Effector memory CD4-positive, alpha-beta T cell (primary cell): ENCODE measurements at places on chromosomes 2 and 18.

- no peak for DNase-seq
Measured at GRCh38 chr2:235421618-235422017, 72.2 kb upstream of the AGAP1 start.

DNA sequence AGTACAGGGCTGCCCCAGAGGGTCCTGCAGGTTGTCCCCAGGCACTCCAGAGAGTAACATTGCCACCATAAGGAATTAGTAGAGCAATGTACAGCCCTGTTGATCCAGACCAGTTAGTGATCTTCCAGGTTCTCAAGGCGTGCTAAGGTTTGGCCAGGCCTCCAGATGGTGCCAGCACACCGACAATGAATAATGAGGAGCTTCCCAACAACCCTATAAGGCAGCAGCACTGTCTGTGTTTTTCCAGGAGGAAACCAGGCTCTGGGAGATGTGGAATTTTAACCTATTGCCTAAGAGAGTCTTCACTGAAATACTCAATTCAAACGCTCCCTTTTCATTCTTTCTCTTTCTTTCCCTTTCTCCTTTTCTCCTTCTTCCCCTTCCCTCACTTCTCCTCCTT, 122.1 kb downstream of the MGAT5 start:
- no peak for DNase-seq

- DNase-seq = no peak
Measured at GRCh38 chr2:3479430-3480320, 39.7 kb downstream of the ADI1 start.

GRCh38 chr2:142734770-142735169, 142.7 kb upstream of the KYNU start:
- no peak for DNase-seq

DNA sequence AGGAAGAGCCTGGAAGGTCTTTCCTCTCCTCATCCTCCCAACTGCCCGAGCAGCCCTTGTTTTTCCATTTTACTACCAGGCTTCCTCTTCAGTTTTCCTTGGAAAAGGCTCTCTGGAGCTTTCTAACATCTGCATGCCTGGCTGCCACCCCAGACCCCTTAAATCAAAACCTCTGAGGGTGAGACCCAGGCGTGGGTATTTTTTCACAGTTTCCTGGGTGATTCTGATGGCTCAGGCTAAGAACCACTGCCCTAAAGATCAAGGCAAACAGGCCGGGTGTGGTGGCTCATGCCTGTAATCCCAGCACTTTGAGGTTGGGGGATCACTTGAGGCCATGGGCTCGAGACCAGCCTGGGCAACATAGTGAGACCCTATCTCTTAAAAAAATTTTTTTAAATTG, 35.4 kb downstream of the EMILIN2 start:
- no peak for DNase-seq

DNA sequence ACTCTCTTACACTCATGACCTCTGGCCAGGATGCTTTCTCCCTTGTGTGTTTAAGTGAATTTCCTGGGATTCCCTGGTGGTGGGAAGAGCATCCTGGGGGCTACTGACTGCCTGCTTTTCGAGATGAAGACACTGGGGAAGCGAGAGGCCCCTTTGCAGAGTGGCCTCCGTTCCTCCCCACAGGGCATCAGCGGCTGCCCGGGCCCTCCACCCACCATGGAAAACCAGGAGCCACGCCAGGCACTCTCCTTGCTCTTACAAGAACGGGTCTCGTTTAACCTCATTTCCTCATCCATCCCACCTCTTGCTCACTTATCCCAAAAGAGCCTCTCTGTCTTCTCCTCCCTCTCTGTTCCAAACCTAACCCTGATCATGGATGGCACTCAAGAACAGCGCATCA, 17.8 kb downstream of the CHST10 start:
- no peak for DNase-seq

DNA sequence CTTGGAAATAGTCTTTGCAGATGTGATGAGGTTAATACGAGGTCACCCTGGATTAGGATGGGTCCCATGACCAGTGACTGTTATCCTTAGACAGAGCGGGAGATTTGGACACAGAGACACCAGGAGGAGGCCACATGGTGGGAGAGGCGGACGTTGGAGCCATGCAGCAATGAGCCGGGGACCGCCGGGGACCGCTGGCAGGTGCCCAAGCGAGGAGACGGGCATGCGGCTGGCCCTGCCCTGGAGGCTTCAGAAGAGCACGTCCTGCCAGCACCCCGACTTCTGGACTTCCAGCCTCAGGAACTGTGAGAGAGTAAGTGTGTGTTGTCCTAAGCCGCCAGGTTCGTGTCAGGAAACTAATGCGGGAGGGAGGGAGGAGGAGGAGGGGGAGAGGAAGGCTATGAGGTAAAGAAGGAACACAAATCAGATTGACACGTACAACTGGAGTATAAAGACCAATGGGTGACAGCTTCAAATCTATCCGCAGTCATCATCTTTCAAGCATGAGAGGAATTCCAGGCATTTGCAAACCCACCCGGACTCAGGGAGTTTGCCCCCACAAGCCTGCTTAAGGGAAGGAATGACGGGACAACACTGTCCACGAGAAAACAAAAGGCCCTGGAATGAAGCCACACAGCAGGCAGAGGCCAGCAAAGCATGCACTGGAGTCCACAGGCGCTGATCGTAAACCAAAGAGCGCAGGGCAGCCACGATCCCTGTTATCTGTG, 11.6 kb upstream of the BOK start:
- no peak for DNase-seq

GRCh38 chr18:12520442-12520992, 112.8 kb downstream of the PRELID3A start:
- DNase-seq = no peak

DNA sequence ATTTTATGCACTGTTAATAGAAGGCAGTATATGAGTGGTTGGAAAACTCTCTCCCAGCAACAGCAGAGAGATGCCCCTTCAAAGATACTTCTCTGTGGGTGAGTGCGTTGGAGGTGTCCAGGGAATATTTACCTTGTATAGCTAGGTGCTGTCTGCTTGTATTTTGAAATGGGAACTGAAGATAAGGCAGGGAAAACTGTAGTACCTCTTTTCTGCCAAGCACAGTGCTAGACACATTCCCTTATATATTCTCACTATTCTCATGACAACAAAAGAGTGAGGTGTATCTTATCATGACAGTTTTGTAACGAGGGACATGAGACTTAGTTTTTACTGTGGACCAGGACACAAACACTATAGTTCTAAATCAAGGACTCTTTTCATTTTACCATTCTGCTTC, 2.1 kb downstream of the TTC39C start:
- no peak for DNase-seq

DNA sequence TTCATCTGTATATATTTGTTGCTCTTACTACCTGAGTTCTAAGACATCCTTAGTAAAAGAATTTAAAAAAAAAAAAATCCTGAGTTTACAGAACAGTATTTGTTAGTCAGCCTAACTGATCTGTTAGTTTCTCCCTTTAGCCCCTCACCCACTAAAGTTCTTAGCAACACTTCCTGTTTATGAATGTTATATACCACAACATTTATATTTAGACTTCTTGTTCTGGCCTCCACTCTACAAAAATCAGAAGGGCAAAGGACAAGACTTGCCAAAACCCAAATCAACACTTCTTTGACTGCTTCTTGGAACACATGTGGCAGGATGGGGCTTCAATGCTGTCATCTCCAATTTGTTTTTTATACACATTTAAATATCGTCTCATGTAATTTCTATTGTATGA, 71.1 kb downstream of the MGAT5 start:
- no peak for DNase-seq

- DNase-seq = no peak
Measured at GRCh38 chr2:238369591-238370040, 49.3 kb downstream of the TRAF3IP1 start.

DNA sequence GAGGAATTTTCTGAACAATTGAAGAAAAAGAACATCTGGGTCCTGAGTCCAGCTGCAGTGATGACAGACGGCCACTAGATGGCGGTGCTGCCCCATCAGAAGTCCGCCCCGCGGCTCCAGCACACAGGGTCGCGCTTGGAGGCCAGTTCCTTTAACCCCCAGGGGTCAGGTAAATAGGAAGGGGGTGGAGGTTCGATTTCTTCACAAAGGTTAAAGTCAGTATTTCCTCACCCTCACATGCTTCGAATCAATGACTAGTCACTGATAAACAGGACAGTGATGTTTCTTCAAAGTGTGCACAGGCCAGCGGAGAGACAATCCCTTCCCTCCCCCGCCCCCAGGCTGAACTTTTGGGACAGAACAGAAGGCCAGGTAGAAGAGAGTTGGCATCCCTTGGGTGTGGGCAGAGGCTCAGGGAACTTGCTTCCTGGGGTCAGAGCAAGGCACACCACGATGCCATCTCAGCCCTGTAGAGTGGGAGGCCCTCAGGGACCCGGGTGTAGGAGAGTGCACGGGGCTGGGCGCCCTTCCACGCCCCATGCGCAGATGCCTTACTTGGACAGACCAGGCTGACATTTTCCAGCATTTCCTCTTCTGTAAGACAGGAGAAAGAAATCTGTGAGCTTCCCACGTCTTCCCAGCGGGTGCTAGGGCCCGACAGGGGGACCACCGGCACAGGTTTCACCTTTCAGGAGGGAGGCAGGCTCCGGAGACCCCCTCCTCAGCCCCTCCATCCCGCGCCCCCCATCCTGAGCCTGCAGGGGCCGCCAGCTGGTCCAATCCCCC, 722 bp downstream of the APOB start:
- peak; percentile 24 for DNase-seq

DNA sequence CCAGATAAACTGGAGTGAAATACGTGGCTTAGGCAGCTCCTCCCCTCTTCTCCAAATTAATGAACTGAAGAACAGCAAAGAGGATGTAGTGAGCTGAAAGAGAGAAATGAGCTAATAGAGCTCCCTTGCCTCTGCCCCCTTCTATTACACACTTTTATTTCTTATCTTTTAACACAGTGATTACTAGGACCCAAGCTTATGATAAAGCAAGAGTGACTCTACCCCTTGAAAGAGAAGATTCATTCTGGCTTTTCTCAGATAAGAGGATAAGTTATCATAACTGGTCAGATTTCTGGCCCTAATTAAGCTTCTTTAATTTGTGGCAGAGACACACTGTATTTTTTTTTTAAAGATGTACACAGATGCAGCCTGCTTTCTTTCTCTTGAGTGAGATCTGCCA, 102.2 kb downstream of the MSTN start:
- no peak for DNase-seq

GRCh38 chr2:109348671-109349502, 219.9 kb downstream of the SH3RF3 start:
- no peak for DNase-seq

- no peak for DNase-seq
Measured at GRCh38 chr2:71223767-71224333, 3.1 kb downstream of the PAIP2B start.

DNA sequence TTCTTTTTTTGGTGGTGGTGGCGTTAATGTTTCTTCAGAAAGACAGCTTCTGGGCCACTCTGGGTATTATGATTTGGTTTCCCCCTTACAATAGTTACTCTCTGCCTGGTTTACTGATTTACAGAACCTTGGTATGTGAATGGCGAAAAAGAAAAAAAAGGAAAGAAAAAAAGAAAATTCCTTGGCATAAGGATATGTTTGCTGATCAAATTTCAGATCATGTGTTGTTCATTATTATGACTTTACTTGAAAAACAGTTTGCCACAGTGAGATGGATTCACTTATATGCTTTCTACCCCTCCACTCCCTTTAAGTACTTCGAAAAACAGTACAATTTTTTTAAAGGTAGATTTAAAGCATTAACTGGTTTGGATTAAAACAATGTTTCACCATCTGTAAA, 21.0 kb downstream of the BCL11A start:
- DNase-seq = no peak

GRCh38 chr2:218275371-218276072, 5.2 kb downstream of the PNKD start:
- DNase-seq = no peak

DNA sequence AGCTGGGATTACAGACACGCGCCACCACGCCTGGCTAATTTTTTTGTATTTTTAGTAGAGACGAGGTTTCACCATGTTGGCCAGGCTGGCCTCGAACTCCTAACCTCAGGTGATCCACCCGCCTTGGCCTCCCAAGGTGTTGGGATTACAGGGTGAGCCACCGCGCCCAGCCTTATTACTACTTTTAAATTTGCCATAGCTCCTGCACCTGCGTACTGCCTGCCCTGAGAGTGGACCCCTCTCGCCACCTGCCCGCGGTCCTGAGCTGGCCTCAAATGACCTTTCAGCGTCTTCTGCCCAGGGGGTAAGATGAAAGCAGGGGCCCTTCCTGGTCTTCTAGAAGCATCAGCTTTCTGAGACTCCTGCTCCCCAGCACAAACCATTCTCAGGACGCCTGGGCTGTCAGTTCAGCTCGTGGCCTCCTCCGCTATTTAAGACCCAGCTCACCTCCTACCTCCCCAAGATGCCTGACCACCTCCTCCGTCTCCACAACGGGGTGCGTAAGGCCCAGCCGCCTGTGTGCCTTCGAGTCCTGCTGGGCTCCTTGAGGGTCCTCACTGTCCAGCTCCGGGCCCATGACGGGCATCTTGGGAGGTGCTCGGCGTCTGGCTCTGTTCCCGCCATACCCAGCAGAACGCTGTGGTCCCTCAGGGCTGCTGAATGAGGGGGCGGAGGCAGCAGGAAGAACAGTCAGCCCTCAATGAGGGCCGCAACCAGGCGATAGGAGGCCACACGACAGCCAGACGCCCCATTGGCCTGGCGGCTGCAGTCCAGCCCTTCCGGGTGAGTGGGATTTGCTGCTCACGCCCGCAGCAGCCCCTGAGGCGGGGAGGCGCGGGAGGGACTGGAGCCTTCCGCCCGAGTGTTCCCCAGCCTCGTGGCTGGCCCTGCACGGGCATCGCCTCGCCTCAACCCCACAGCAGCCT, 266.6 kb downstream of the TFCP2L1 start:
- DNase-seq = no peak

DNA sequence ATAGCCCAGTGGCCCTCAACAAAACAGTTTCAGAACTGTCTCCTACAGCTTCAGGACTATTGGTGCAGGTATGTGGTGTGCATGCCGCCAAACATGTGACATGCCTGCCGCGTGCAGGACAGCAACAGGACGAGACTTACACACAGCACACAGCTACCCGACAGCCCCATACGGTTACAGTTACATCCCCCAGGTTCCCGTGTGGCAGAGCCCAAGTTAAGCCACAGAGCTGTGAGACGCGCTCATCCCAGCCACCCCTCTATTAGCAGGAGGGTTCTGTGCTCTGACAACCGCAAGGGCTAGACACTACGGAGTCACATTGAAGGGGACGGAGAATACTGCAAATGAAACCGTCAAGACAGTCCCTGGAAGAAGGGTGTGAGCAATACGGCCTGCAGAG, 16.4 kb upstream of the TUBB6 start:
- no peak for DNase-seq

GRCh38 chr2:86226070-86226469, 26.8 kb downstream of the MRPL35 start:
- no peak for DNase-seq

GRCh38 chr18:55504808-55505207, 83.2 kb downstream of the TCF4 start:
- DNase-seq = no peak

- DNase-seq = no peak
Measured at GRCh38 chr18:35983818-35984217, 11.3 kb downstream of the RMP24 start.

GRCh38 chr2:145691659-145692058, 1171.7 kb upstream of the ZEB2 start:
- no peak for DNase-seq

GRCh38 chr2:204184226-204184625, 247.7 kb downstream of the ICOS start:
- DNase-seq = no peak

- peak; percentile 8 for DNase-seq
Measured at GRCh38 chr2:53786352-53786704, 425 bp downstream of the ASB3 start.
